Kidney glomerular epithelial cell (primary cell): ENCODE measurements at places on chromosomes 12 and 14.

DNA sequence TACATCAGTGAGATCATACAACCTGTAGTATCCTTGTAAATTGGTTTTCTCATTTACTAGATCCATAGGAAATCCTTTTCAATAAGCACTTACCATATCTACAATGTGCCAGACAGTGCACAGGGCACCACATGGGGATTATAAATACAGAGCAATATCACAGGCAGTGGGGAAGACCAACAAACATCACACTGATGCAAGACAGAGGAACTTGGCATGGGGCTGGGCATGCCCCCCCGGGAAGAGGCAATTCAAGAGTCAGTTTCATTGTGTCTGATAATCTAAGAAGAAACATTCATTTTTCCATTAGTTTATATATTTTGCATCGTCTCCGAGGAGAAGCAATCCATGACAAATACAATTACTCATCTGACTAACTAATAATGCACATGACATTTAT lies 16.2 kb downstream of the NT5DC3 start:
- no peak for DNase-seq

- no peak for DNase-seq
Measured at GRCh38 chr14:74476107-74476506, 17.0 kb downstream of the NPC2 start.

DNA sequence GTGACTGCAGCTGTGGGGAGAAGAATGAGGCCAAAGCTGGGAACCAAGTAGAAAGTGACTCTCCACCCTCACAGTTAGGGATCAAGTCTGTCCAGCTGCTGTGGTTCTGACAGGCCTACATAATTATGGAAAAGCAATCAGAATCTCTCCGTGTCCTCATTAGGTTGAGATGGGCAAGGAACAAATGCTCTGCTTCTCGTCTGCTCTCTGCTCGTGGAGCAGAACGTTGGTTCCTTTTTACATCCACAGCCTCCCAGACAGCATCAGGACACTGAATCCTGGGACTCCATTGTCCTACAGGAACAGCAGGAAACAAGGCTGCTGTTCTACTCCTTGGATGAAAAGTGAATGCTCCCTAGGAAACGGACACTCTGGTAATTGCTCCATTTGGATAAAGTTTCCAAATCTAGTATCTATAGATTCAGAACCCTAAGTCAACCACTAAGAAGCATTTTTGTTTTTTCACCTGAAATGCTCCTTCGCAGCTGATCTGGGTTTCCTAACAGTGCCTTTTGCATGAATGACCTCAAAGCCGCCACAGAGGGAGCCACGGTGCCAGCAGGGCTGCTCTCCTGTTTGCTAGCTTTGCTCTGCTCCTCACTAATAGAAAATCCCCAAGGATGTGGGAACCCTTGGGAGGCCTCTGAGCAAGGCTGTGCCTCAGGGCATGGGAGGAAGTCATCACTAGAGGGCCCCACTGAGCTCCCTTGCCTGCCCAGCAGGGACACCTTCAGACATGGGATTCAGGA lies 102.0 kb downstream of the EGLN3 start:
- peak; percentile 68 for DNase-seq

DNA sequence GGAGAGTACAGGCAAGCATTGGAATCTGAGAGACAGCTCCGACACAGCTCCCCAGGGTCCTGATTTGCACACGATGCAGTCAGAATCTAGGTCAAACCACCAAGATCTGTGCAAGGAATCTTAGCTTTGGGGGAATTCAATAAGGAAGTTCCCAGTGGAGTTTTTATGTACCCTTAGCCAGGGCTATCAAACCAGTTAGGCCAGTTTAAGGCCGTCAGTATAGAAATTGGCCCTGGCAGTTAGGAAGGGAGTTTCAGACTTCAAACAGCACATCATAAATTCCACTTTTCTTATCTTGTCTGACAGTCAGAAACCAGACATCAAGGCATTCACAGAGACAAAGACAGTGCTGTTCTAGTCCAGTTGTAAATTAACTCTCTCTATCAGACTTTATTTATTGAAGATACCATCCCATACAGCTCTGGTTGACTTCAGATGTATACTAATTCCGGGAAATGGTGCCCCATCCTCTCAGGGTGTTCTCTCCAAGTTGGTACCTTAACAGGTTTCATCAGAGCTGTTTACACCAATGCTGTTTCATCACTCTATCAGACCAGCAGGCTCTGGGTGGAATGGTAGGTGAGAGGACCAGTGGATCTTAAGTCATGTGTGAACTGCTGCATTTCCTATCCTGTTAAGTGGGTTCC lies 157.5 kb upstream of the ATF7IP start:
- DNase-seq, result no peak

DNA sequence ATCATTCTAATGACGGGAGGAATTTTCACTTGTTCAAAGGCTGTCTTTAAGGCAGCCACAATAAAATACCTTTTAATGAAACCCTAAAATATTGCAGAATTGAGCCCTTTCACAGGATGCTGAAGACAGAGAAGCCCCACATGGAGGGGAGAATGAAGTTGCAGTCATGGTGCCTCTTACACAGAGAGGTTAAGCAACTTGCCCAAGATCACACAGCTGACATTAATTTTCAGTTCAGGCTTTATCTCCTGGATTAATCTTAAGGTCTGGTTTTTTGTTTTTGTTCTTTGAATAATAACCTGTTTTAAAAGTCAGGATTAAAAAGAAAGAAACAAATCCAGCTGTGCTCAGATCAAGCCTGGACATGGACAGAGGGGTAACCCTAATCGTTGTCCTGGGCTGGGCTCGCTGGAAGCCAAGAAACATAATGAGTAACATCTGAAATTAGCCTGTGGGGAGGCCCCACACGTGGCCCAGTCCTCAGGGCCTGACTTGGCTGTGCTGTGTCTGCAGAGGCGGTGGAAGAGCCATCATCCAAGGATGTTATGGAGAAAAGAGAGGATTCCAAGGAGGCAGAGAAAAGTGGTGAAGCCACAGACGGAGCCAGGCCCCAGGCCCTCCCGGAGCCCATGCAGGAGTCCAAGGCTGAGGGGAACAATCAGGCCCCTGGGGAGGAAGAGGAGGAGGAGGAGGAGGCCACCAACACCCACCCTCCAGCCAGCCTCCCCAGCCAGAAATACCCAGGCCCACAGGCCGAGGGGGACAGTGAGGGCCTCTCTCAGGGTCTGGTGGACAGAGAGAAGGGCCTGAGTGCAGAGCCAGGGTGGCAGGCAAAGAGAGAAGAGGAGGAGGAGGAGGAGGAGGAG lies 8.0 kb downstream of the CHGA start:
- no peak for DNase-seq

- DNase-seq, result no peak
Measured at GRCh38 chr12:50220363-50220995, 53.3 kb upstream of the CERS5 start.

GRCh38 chr12:52212701-52213563 lies 20.1 kb upstream of the KRT7 start:
- DNase-seq, result no peak

DNA sequence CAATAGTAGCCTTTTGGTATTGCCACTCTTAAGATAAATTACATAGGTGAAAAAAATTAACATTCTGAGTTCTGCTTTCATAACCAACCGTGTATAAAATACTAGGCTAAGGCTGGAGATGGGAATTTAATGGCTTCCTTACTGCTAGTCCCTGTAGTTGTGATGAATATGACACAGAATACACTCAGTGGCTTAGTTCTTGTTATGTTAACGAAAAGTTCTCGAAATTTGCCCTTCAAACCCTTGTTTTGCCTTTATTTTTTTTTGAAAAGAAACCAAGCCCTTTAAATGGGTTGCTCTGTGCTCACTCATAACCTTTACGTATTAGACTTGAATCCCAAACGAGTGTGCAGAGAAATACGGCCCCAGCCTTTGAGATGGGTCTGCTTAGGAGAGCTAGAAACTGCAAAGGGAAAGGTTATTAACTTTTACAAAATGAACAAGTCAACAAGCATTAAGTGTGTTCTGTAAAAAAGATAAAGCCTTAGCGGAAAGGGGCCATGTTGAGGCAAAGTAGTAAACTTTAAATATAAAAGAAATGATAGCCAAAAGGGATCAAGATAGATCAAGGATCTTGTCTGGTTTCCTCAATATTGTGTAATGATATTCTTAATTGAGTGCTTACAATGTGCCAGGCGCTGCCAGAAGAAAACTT lies 1.7 kb downstream of the NUDT4 start:
- DNase-seq, result no peak

GRCh38 chr12:57894399-57895292 lies 46.7 kb upstream of the ATP23 start:
- DNase-seq, result no peak

DNA sequence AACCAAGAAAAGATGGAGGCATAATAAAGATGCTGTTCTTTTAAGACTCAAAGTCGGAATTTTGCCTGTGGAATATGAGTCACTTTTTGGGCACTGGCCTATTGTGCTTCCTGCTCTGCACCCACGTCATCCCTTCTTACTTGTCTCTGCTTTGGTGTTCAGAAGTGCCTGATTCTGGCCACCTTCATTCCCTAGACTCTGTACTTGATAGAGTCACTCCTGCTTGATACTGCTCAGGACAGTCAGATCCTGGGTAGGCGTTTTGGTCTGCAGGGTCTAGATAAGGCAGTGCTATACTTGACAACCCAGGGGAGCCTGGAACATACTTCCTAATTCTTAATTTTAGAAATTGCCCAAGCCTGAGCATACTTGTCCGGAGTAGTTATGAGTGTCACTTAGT lies 1.9 kb downstream of the LRRK2 start:
- peak; percentile 48 for DNase-seq

- no peak for DNase-seq
Measured at GRCh38 chr14:23401291-23401690, 6.8 kb downstream of the MYH6 start.

- peak; percentile 42 for DNase-seq
Measured at GRCh38 chr12:3604748-3605586, 114.0 kb downstream of the PRMT8 start.

DNA sequence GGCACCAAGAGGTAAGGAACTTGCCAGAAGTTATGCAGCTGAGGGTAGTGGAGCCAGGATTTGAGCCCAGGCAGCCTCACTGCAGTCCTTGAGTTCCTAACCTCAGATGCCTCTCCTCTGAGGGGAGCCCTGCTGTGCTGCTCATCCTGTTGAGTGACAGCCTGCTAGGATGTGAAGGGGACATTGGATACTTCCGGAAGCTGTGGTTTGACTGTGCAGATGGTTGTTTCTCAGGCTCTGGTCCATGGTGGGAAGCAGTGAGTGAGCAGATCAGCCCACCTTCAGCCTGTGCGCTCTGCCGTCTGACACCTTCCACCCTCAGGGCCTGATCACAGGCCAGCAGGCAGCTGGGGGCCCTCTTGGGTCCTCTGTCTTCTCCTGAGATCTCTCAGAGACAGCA lies 253.2 kb downstream of the CACNA1C start:
- DNase-seq, result no peak

DNA sequence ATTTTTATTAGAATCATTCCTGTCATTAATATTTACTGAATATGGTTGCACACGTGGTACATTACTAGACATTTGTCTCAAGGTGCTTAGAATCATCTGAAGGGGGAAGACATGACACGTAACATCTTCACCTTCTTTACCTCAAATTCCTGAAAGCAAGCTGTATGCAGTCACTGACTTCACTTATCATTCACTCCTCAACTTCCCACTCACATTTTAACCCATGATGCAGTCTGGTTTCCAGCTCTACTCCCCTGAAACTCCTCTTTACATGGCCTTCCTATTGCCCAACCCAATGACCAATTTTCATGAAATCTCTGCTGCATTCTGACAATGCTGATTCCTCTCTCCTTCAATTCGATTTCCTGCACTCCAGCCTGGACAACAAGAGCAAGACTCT lies 5.8 kb upstream of the PSMC6 start:
- DNase-seq, result peak; percentile 20

- no peak for DNase-seq
Measured at GRCh38 chr12:109879351-109880042, 844 bp downstream of the GLTP start.

- no peak for DNase-seq
Measured at GRCh38 chr12:26841085-26841484, 8.1 kb upstream of the ITPR2 start.

DNA sequence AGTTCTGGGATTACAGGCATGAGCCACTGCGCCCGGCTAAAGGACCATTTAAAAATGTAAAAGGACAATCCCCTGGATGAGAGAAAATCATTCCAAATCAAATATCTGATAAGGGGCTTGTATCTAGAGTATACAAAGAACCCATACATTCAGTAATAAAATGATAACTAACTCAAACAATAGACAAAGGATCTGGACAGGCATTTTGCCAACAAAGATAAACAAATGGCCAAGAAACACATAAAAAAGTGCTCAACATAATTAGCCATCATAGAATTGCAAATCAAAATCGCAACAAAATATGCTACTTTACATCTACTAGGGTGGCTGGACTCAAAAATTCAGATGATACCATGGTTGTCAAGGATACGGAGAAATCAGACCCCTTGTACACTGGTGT lies 8.5 kb upstream of the BICD1 start:
- DNase-seq, result no peak

DNA sequence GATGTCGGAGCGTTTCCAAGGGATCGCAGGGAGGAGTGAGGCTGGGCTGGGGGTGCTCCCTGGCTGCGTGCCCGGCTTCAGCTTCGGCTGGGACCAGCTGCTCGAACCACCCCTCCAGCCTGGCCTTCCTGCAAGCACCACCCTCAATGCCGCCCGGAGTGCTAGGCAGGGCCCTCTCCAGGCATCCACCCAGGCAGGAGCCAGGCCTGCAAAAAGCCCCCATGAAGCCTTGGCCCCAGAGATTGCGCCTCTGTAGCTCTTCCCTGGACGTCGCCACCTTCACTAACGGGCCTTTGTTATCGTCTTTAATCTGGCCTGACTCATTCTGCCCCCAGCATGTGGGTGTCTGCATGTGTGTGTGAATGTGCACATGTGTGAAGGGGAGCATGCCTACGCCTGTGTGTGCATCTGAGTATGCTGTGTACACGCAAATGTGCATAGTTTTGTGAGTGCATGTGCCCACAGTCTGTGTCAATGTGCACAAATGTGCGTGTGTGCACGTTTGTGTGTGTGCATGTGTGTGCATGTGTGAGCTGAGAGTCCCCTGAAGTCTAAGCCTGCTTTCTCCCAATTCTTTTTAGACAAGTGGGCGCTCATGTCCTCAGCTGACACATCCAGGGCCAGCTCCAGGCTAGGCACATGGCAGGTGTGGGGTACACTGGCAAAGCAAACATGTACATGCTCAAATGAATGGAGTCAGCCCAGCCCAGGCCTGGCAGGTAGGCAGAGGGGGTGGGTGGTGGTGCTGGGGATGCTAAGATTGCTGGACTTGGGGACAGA lies 195.4 kb upstream of the C14orf180 start:
- DNase-seq, result no peak

DNA sequence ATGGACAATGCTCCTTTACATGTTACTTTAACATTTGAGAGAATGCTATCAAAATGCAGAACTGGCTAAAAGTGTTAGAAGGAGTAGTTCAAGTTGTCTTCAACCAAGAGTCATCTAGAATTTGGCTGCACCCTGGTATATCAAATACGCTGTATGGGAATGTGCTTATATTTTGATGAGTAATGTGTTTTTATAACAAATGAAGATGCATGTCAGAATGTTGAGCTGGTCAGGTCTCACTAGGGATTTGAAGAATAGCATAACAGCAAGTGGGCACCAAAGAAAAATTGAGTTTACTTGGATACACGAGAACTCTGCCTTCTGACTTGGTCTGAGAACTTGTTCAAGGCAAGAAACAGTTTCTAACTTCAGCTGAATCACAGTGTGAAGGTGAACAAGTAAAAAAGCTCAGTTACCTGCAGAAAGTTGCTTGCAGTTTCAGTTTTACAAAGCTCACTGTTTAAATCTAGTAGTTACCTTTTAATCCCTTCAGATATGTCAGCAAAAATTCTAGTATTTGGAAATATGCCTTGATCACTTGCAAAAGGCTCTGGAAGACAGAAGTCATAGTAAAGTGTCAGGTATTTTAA lies 82.3 kb downstream of the PDE3A start:
- DNase-seq, result peak; percentile 32

GRCh38 chr12:108479364-108480070 lies 35.6 kb upstream of the FICD start:
- DNase-seq, result peak; percentile 66
